ENCODE measurements at places on chromosomes 2 and 18.

- DNase-seq: no peak
Observed at GRCh38 chr2:98470851-98471255, 26.2 kb downstream of the INPP4A start.

DNA sequence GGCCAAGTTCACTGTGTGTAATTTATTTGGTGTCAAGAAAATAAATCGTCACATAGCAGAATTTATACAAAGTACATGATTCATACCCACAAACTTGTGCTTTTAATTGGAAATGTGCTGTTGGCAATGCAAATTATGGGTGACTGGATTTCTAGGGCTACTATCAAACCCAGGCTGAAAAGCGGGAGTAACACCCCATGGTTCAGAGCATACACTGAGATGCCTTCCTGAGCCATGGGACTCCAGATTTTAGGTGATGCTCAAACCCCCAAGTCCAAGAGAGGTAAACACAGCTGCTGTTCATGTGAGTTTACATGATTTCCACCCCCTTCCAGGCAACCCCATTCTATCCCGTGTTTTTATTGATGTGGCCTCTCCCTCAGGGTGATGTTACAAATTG lies 565.9 kb upstream of the ID2 start:
- DNase-seq: no peak

DNA sequence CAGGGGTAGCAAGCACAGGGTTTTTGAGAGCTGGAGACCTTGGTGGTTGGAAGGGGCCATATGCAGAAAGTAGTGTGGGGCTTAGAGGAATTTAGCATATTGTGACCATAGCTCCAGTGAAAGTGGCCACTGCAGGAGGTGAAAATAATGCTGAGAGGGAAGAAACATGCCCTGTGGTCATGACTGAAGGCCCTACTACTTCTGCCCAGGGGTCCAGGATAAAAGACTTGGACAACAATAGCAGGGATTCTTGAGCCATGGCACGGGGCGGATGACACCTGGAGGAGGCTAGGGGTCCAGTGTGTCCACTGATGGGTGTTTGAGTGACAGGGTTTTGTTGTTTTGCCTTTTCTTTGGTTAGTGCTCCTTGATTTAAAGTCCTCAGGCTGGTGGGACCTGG lies 694.6 kb downstream of the CPS1 start:
- no peak for DNase-seq

DNA sequence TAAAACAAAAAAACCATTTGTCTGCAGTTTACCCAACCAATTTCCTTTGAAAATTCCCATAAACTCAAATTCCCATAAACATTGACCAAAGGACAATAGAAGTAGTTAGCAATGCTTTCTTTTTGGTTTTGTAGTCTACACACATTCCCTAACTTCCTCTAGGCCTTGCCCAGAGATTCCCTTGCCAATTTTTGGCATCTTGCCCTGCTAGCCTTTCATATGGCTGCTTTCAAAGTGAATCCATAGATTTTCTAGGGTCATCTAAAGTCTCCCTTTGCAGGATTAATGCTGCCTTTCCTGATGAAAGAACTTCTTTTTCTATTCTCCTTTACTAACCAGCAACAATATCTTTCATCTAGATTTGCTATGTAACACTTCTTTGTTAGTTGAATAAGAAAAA lies 33.4 kb downstream of the THSD7B start:
- no peak for DNase-seq

DNA sequence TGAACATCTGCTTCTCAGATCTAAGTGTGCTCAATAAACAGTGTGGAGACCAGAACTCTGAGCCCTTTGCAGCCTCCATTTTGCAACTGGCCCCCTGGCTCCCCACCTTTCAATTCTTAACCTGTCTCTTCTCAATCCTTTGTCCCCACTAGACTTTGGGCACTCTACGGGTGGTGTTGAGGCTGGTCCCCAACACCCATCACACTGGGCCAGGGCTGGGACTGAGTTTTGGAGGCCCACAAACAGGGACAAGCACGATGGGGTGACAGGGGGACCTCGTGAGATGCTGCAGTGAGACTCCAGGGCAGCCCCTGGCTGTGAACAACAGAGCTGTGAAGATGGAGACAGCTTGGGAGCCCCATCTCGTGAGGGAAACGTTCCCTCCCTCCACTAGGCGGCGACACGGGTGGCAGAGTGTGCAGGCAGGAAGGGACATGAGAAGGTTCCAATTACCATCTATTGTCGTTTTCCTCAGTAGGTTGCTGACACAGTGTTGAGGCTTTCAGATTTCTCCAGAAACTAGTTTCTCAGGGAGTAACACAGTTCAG lies 1.2 kb downstream of the ANKMY1 start:
- DNase-seq: no peak

GRCh38 chr2:222427646-222428301 lies 3.4 kb downstream of the SGPP2 start:
- DNase-seq: no peak

DNA sequence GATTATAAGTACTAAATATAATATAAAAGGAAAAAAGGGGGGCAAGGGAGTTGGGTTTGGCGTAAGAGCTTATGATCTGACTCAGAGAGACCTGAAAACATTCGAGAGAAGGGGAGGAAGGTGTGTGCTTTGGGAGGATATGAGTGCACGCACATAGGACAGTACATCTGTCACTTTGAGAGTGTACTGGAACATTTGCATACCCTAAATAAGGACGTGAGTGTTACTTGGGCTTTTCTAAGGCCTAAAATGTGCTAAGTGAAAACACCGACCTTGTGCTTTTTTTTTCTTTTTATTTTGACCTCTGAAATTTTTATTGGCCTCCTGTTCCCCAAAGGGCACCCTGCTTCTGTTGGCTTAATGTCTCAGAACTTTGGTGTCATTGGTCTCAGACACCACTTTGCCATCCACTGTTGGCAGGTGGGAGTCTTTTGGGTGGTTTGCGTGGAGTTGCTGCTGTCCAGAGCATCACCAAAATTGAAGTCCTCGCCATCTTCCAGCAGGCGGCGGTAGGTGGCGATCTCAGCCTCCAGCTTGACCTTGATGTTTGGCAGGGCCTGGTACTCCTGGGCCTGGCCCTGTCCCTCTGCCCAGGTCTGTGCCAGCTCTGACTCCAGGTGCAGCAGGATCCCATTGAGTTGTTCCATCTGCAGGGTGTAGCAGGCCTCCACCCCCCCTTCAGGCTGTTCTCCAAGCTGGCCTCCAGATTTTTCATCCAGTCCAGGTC lies 57.7 kb downstream of the CD28 start:
- DNase-seq: no peak
